ENCODE measurements at places on chromosomes 16 and 17.

DNA sequence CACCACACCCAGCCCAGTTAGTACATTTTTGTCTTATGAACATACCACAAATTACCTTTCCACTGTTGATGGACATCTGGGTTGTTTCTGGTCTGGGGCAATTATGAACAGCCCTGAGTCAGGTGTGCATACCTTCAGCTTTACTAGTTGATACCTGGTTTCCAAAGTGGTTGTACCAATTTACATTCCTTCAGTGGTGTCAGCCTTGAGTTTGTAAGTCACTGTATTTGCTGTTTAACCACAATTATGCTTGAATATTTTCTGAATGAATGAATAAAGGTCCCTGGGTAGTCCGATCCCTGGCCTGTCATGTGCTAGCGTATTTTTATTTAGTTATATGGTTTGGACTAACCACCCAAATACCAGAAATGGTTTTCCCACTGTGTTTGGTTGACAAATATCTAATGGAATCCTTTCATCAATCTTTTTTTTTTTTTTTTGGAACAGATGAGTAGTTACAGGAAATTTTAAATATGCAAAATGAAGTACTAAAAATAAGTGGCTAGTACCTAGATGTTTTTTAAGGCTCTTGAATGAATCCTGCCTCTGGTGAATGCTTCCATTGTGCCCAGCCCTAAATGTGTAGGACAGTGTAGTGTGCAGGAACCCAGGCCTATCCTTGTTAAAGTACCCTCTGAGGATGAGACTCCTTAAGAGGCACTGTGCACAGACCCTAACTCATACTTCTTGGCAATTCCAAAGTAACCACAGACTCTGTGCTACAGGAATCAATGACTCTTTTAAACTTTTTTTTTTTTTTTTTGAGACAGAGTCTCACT is 3.7 kb downstream of the DUSP14 start:
- no peak for DNase-seq

GRCh38 chr17:69607162-69607834 is 192.8 kb downstream of the MAP2K6 start:
- DNase-seq, result no peak

DNA sequence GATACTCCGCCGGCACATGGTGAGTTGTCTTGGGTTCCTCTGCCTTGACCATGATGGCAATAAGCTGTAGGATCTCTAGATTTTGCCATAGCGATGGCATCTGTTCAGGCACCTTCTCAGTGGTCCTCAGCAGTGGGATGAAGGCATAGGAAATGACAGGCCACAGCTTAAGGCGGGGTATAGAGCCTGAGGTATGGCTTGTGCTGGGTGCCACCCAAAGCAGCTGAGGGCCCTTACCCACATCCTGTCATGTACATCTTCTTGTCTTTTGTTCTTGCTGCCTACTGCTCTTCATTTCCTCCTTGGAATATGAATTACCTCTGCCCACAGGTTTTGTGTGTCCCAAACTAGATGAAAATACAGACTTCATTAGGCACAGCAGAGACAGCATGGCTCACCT is 29.5 kb downstream of the KAT7 start:
- peak; percentile 51 for DNase-seq

DNA sequence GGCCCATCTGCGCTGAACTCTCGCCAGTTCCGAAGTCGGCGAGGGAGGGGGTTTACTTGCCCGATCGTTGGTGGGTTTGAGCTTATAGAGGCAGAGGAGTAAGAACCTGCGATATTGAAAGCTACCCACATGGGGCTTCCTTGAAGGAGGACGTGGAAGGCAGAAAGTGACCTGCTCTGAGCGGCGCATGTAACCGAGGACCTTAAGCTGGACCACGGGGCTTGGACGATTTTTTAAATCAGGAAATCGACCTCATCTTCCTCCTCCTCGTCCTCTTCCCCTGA is 2.0 kb downstream of the PRAC2 start:
- DNase-seq, result no peak

GRCh38 chr17:53722407-53722806 is 100.3 kb upstream of the KIF2B start:
- no peak for DNase-seq
